HT1080 (cell line): ENCODE measurements at places on chromosomes 1 and 21. TPM values are rescaled to one million over a fixed set of nuclear protein-coding genes. Genes with fewer than 3 reads are reported as not detected.

GRCh38 chr1:165369255-165369848 lies 12.8 kb upstream of the LMX1A start:
- peak; percentile 24 for DNase-seq

GRCh38 chr1:49102752-49103151 lies 326.1 kb upstream of the BEND5 start:
- DNase-seq, result peak; percentile 97

- DNase-seq, result no peak
These were observed 579 bp downstream of the SH3BP5L start for GRCh38 chr1:248825136-248825535.

DNA sequence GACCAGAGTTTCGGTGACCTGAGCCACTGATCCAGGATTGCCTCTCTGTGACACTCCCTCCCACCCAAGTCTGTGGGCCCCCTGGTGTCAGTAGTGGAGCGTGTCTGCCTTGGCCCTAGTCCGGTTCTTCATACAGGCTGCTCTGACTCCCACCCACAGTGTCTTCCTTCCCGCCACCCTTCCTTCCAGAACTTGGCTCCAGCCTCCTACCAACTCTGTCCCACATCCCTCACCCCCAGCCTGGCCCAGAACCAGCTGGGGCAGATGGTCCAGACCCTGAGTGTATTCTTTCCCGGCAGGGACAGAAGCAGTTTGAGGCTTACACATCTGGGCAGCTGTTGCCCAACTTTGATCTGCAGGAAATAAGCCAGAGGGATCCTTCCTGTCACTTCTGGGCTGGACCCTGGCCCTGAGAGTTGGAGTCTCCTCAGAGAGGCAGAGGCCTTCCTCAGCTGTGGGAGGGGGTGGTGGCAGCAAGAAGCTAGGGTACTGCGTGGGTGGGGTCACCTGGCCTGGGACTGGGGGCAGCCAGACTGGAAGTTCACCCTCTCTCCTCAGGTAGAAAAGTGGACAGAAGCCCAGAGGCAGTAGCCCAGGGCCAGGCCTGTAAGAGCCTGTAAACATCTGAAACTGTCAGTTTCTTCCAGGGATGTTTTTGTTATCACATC lies 43.1 kb upstream of the EPS8L3 start:
- no peak for DNase-seq

GRCh38 chr1:87246436-87246835 lies 82.2 kb upstream of the LMO4 start:
- no peak for DNase-seq

DNA sequence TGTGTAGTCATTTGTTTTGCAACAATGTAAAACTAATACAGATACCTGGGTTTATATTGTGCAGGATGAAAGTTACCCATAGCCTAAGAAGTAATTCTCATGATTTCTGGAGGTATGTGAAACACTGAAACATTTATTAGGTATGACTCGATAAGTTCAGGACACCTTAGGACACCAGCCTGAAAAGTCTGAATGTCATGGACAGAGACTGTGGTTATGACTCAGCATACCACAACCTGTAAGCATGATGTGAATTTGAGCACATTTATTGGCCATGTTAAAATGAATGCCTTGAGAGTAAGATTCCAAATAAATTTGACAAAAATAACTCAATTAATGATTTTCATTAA lies 1471.7 kb upstream of the B3GALT2 start:
- DNase-seq, result peak; percentile 76

GRCh38 chr1:21509351-21510112 lies at the start of gene ALPL:
Gene ALPL (plus strand): TSS chr1:21509423. CDS start chr1:21554082, 44,659 bp downstream.
- no peak for DNase-seq

- no peak for DNase-seq
These were observed 11.3 kb downstream of the SPATC1L start for GRCh38 chr21:46172863-46173528.

DNA sequence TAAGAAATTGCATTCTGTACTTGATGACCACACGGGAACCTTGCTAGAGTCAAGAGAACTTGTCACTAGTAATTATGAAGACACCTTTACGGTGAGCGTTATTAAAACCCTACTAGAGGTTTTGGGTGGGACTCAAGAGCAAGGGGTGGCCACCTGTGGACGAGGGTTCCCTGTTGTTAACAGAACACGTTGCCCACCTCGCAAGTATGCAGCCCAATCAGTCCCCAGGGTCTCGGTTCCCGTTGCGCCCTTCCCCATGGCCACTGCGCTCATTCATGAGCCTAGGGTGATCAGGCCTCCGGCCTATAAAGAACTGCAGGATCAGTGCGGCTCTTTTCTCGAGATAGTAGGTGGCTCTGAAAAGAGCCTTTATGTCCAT lies 30.2 kb upstream of the RNF187 start:
- no peak for DNase-seq

DNA sequence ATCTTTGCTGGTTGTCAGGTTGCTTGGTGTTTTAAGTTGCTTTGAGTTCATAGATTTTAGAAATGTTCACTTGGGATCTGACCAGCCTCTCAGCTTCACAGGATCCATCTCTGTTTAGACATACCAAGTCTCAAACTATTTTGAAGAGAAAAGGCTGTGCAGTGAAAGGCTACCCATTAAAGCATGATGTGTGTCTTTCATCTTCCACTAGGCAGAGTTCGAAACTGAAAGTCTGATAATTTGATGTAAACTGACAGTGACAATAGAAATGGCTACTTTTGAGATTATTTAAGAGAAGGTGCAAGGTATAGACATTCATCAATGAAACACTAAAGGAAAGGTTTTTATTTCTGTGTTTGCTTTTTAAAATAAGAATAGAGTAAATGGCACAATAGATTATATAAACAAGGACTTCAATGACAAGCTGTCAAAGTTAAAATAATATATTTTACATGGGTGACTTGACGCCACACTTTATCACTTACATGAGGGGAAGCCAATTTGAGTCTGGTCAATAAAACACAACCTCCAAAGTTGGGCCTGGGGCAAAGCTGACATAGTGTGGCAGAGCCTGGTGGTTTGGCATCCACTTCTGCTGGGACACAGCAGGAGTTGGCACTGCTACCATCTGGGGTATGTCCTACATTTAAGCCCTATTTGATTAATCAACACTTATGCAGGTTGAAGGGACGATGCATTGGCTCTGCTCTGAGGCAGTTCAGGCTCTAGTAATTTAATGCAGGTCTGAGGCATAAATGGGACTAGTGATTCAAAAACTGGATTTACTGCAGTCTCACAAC lies 197.7 kb downstream of the CRB1 start:
- DNase-seq, result no peak

DNA sequence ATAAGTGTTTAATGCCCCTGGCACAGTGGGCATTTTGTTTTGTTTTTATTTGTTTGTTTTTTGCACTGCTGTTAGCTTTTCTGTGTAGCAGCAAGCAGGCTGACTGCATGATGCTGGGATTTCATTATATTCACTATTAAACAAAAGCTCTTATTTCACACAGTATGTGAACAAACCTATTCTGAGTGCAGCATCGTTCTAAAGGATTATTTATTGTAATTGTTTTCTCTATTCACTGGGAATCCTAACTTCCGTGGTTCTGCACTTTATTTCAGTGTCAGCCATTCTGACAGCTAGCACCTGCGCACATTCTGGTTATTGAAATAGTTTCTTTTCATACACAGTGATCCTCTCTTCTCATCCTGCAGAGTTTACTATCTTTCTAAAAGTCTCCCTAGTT lies 595.0 kb downstream of the NEGR1 start:
- no peak for DNase-seq

GRCh38 chr1:175604942-175605286 lies 138.5 kb downstream of the TNR start:
- no peak for DNase-seq

- DNase-seq, result peak; percentile 60
These were observed 86.9 kb upstream of the KCNE2 start for GRCh38 chr21:34276711-34277425.

- DNase-seq, result no peak
These were observed 58.9 kb upstream of the NEK2 start for GRCh38 chr1:211734359-211734758.

DNA sequence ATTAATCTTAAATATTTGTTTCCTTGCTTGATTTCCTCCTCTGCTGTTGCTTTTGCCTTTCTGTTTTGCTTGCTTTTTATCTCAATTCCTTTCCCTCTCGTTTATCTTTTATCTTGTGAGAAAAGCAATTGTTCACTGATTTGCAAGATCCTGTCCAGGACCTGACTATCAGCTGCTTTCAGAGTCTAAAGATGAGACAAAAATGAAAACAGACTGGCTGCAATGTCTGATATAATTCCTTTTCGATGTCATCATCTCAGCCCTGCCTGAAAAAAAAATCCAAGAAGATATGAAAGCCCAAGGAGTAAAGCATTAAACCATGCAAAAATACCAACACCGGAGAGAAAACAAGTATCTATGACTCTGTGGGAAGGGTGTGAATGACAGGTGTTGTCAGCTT lies 225.5 kb downstream of the PATJ start:
- no peak for DNase-seq

DNA sequence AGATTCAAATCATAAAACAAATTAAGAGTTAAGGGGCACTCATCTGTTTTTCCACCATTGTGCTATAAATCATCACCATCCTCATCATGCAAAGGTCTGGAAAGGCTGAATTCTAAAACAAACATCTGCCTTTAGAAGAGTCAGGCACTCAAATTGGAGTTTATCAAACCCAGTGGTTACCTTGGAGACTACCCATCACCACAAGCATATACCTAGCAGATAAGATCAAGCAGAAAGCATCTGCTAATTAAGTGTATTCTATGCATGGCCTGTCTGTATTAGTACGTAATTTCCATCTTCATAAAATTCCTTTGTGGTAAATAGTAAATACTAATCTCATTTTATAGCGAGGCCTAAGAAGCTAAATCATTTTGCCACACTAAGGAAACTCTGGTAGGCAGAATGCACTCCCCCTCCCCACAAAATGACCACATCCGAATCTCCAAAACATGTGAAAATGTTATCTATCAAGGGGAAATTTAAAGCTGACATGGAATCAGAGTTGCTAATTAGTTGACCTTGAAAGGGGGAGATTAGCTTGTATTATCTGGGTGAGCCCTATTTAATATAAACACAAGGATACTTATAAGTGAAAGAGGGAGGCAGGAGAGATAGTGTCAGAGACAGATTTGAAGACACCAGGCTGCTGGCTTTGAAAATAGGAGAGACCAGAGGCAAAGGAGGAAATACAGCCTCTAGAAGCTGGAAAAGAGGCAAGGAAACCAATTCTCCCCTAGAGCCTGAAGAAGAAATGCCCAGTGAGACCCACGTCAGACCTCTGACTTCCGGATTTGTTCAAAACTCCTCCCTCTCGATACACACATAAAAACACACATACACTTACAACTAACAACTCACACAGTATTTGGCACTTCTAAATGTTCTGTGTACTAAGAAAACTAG lies 23.2 kb downstream of the ARID4B start:
- DNase-seq, result no peak

- no peak for DNase-seq
These were observed 9.7 kb upstream of the LHX8 start for GRCh38 chr1:75124510-75124909.

DNA sequence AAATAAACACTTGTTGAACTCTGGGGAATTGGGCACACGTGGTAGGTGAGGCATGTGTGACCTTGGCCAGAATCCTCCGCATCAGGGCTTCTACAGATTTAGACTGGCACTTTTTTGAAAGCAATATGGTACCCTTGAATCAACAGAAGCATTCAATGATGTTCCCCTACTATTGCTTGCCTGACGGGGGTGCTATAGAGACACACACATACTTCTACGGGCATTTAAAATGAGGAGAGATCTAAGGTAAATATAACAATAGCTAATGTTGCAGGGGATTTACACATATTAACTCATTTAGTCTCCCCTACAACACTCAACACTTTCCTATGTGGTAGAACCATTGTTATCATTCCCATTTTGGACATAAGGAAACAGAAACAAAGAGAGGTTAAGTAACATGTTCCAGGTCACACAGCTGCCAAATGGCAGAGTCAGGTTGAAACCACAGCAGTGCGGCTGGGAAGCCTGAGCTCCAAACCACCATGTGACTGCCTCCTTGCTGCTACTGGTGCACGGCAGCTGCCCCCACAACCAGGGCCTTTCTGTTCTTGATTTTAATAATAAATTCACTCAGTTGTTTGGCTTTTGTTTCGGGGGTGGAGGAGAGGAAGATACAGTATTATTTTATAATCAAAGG lies 147.4 kb downstream of the ZNF281 start:
- DNase-seq, result no peak

DNA sequence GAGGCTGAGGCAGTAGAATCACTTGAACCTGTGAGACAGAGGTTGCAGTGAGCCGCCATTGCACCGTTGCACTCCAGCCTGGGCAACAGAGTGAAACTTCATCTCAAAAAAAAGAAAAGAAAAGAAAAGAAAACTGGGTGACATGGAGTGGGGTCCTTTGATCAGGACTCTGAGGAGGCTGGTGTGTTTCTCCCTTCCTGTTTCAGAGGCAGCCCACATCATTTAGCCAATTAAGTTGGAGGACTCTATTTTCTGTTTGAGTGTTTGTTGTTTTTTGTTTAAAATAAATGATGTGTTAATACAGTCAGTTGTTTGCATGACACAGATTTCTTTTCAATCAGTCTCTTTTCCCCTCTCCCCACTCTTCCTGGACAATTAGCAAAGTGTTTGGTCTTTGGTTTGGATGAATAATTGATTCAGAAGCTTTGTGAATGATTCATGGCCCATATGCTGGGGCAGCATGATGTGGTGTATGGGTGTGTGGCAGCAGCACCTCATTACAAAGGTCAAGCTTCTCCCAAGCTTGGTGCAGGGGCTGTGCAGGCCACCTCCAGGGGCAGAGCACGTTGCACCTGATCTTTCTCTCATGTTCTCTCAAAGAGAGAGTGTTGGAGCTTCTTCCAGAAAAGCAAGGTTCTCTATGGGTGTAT lies 48.8 kb downstream of the CACNA1E start:
- DNase-seq, result peak; percentile 35

DNA sequence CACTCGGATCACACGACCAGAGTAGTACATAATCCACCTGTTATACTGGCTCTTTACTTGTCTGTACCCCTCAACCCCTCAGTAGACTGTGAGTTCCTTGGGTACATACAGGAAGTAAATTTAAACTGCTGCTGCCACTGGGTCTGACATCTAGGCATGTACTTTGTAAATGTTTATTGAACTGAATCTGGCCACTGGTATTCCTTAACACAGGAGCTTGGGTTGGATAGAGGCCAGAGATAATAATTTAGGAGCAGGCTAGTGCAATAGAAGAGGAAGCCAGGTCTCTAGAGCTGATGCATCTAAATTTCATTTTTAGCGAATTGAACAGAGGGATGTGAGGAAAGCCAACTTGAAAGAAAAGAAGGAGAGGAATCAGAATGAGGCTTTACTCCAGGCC lies 12.4 kb downstream of the TTC4 start:
- no peak for DNase-seq

EPHB2 gene
- 74.0 and 90.3 TPM in 2 replicates for total RNA-seq

SLC5A9 gene
- not detected in 2 replicates for total RNA-seq

KCNN3 gene
- total RNA-seq, result 0.20 and 0.34 TPM in 2 replicates

GJB4 gene
- total RNA-seq, result not detected in 2 replicates

TNNT2 gene
- total RNA-seq, result not detected in 2 replicates

KRTAP20-4 gene
- not detected in 2 replicates for total RNA-seq

AQP10 gene
- total RNA-seq, result not detected in 2 replicates

FCAMR gene
- total RNA-seq, result not detected in 2 replicates

GGPS1 gene
- total RNA-seq, result 16.1 and 16.4 TPM in 2 replicates

ACTL8 gene
- total RNA-seq, result 31.1 and 32.7 TPM in 2 replicates
